Fibroblast of upper back skin (primary cell): ENCODE measurements at places on chromosomes 3 and 15.

GRCh38 chr15:65264863-65265430 is 21.7 kb downstream of the PARP16 start:
- no peak for DNase-seq

DNA sequence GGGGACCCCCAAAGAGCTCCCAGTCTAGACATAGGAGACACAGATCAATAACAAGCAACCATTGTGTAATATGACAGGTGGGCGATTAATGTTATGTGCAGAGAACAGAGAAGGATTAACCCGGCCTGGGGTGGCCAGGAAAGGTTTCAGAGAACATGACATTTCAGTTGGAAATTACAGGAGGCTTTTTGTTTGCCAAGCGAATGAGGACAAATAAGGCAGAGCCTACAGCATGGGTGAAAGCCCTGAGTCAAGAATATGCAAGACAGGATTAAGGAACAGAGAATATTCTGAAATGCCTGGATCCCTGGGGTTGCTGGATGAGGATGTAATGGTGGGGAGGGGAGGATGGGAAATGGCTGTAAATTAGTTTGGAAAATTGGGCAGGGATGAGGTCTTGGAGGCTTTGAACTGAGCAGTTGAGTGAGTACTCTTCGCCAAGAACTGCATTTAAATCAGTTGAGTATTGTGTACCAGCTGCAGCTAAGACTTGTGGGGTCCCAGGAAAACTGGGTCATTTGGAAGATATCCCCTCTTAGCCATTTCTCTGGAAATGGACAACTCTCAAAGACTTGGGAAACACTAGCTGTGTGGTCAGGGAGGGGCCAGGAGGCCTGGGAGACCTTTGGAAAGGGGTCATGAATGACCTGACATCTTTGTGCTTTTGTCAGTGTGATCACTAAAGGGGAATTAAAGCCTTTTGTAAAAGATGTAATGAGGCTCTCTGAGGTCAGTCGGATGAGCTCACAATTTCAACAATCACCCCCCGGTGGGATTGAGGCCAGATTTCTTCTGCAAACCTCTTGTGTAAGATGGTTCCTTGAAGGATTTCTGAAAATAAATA is 198.6 kb upstream of the NR2E3 start:
- no peak for DNase-seq

- DNase-seq: no peak
Measured at GRCh38 chr3:45529697-45530096, 64.9 kb upstream of the LIMD1 start.

GRCh38 chr3:127735767-127736693 is 63.3 kb downstream of the ABTB1 start:
- DNase-seq: peak; percentile 78

DNA sequence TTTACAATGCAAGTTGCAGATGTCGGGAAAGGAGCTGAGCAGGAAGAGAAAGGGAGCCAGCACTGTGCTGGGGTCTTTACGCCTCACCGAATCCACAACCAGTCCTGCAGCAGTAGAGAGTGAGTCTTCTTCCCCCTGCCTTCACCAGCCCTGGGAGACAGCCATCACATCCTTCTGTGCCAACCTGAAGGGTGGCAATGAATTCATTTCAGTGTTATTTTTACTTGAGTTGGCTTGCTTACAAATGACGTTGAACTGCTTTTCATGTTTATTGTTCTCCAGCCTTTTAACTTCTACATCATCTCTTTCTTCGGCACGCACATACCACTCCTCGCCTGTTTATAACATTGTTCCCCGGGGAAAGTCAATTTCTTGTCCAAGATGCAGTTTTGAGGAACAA is 77.1 kb downstream of the TRIM42 start:
- no peak for DNase-seq

DNA sequence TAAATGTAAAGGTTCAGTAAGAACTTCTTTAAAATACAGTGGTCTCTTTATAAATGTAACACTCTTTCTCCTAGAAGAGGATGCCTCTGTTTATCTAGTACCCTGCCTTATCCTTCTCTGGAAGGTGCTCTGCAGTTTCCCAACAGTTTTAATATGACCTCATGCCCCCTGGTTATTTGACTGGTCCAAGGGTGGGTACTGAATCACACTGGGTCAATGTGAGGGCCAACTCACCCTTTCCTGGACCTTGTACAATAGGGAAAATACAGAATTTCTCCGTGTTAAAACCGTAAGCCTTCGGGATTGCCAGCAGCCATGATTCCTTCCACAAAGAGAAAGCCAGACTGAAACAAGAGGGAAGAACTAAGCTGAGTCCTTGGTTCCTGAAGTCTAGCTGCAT is 9.2 kb downstream of the DCBLD2 start:
- no peak for DNase-seq

GRCh38 chr3:127886231-127886955 is 28.6 kb upstream of the KBTBD12 start:
- DNase-seq: no peak

GRCh38 chr3:153845311-153845710 is 275.9 kb upstream of the ARHGEF26 start:
- no peak for DNase-seq

DNA sequence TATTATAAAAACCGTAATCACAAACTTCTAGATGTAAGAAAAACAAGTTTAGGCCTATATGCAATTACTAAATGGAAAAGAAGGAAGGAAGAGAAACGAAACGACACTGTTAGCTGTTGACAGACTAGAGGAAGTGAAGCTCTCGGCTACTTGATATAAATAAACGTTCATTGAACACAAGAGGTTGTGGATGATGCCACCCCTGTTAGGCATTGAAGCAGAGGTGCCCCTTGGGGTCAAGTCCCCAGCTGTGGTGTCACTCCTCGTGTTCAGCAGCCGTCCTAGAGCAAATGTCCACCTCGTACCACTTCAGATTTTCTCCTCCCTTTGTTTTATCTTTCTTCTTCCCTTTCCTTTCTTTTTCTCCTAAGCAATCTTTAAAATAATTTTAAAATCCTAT is 146.5 kb upstream of the UBE2E1 start:
- no peak for DNase-seq

DNA sequence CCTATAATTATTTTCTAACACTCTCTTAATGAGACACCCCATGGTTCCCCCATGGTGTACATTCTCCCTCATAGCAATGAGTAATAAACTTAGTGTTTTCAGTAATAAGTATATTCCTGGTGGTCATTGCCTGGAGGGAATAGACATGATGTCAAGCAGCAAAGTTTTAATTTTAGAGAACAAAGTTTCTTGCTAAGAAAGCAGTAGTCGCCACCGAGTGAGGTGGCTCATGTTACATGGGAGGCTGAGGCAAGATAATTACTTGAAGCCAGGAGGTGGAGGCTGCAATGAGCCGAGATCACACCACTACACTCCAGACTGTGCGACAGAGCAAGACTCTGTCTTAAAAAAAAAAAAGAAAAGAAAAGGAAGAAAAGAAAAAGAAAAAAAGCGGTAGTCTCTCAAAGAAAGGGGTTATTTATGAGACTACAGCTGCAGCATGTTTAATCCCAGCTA is 2.4 kb upstream of the ELP6 start:
- DNase-seq: no peak

GRCh38 chr3:156760333-156760732 is 65.8 kb upstream of the LEKR1 start:
- DNase-seq: no peak

DNA sequence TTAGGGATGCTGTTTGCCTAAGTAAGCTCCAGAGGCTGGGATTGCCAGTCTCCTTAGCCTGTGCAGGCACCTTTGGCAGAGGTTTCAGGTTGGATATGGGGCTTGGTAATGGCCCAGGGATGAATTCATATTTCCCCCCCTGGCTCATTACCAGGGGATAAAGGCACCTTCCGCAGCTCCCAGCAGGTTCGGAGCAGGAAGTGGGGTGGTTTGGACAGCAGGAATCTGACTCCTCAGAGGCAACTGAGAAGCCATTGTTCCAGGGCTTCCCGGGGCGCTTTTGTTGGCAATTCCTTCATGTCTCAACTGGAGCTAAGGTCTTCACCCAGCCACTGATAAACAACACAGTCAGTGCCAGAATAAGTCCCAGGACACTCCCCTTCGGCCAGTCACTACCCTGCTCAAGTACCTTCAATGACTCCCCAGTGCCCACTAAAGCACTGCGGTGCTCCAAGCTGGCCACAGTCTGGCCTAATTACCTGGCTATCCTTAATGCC is 85.3 kb upstream of the SLC6A6 start:
- DNase-seq: no peak

DNA sequence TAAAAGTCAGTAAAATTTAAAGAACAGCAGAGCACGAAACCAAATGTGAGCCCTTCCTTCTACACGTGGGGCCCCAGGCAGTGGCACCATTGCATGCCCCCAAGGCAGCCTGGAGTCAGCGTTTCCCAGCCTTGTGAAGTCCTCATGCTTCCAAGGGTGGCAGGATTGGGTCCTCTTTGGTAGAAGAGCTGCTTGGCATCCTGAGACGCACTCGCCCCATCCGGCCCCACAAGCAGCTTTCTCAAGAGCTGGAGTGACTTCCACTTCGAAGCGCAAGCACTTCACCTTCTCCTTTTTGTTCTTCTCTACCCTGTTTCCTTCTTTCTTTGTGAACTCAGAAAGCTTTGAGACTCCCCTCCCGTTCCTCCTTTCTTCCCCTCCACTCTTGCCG is 34.7 kb downstream of the ZNF710 start:
- DNase-seq: no peak

DNA sequence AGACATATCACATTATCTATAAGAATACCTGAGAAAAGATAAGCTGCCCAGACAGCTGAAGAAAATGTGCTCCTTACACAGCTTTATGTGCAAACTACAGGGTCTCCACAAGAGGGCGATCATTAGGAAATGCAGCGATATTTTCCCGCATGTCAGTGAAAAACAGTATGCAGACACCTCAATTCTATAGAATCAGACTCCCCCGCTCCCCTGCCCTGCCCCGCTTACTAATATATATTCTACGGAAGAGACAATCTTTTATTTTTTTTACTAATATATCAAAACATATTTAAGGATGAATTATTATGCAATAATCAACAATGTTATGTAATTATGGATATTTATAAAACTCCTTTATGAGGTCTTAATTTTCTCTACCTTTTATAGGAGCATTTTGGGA is 681.3 kb downstream of the ROBO1 start:
- DNase-seq: peak; percentile 59

DNA sequence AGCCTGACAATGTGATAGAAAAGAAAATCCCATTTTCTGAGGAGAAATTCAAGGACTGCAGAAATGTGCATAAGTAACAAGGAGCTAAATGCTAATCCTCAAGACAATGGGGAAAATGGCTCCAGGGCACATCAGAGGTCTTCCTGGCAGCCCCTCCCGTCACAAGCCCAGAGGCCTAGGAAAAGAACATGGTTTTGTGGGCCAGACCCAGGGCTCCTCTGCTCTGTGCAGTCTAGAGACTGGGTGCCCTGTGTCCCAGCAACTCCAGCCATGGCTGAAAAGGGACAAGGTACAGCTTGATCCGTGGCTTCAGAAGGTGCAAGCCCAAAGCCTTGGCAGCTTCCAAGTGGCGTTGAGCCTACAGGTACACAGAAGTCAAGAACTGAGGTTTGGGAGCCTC is 176.8 kb upstream of the SUCLG2 start:
- DNase-seq: no peak

DNA sequence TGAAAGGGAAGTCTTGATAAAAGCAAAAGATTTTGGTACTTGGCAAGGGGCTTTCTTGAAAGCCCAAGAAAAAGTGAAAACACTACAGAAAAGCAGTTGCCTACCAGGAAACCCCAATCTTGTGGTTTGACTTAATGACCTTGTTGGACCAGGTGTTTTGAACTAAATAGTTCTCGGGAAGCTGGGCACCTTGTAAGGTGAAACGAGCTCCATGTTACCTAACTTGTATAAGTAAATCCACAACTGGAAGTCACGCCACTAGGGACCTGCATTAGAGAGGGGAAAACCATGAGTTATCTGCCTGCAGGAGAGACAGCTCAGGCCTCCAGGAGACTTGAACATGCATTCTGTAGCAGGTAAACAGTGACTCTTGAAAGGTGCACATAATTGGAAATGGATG is 88.2 kb downstream of the GMPS start:
- no peak for DNase-seq

DNA sequence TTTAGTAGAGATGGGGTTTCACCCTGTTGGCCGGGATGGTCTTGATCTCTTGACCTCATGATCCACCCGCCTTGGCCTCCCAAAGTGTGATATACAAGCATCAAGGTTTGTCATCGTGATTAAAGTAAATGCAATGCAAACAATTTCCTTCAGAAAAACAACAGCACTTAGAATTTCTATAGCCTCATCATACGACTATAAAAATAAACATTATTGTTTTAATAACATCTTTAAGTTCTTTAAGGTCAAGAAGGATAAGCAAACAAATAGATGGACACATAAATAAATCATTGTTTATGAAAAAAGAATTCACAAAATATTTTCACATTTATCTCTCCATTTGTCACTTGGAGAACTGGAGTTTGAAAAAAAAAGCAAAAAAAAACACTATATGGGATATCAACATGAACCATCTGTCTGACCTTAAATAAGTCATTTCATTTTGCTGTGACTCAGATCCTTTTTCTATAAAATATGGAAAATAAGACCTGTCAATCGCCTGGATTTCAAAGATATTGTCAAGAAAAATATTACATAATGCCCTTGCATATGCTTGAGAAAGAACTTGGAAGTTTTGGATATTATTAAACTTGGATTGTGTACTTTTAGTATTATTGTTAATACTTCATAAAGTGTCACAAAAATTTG is 642.0 kb upstream of the KCNMB2 start:
- DNase-seq: no peak

DNA sequence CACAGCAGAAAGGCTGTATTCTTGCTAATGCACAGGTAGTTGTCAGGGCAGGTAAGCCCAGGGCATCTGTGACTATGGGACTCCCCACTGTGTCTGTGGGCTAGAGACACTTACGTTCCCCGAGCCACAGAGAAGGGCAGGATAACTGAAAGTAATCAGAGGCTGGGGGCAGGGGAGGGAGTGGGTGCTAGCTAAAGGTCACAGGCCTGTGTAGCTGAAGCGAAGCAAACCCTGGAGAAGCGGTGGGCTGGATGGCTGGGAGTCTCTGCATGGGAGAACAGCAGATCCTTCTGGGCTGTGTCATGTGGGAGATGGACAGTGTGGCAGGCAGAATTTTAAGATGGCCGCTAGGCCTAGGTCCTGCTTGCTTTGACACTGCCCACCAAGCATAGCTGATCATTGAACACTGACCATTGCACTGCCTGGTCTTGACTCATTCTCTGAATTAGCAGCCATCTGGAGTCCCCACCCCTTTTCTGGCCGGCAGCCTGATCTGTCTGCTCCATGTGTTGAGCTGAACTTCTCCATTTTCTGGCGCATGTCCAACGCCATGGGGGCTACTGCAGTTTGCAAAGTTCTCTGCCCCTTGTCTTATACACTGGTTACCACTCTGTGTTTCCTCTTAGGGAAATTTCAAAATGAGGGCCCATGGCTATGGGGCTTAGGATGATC is 110.0 kb downstream of the DGKG start:
- peak; percentile 21 for DNase-seq

- DNase-seq: no peak
Measured at GRCh38 chr3:45936261-45936660, 7.0 kb upstream of the CXCR6 start.
